ENCODE measurements at places on chromosomes 12 and 14.

DNA sequence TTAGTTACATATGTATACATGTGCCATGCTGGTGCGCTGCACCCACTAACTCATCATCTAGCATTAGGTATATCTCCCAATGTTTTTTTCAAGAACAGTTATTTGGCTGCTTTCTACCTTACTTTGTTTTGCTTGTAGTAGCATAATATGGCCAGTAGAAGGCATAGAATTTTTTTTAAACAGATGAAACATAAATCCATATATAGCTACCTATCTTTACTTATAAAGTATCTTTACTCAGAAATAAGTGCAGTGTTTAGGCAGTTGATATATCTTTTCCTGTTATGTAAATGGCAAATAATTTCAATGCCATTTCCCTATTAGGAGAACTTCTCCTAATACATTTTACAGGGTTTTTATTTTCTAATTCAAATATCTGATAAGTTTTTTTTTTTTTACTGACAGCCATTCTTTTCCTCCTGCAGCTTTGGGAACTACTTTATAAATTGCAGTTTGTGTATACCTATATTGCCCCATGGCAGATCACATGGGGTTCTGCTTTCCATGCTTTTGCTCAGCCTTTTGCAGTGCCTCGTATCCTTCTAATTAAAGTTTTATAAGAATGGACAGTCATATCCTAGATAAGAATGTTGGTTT is 143.1 kb downstream of the PCNX1 start:
- peak; percentile 44 for DNase-seq

- DNase-seq = no peak
These were observed 34.9 kb downstream of the HCAR2 start for GRCh38 chr12:122668268-122668667.

DNA sequence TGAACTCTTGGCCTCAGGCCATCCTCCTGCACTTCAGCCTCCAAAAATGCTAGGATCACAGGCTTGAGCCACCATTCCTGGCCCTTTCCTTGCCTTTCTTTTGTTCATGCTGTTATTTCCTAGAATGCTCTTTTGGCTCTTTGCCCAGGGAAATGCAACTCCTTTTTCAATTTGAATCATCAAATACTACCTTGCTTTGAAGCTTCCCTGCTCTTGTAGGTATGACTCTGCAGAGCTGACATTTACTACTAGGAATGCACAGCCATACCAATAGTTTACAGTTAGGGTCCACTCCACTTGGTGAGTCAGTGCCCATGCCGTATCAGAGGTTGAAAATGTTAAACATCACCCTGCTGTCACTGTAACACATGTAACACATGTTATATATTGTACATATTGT is 107.0 kb upstream of the CRY1 start:
- DNase-seq = peak; percentile 18

DNA sequence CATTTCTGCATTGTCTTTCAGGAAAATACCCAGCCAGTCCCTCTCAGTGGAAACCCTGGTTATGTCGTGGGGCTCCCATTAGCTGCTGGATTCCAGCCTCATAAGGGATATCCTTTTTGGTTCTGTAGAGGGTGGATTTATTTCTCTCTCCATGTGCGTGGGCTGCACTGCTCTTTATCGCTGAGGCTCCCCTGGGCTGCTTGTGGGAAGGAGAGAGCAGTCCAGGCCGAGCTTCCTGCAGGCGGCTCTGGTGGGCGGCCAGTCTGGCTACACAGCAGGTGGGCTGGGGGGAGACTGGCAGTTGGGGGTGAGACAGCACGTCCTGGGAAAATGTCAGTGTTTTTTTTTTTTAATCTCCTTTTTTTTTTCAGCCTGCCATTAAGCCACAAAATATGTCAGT is 27.6 kb downstream of the TCTN1 start:
- no peak for DNase-seq

DNA sequence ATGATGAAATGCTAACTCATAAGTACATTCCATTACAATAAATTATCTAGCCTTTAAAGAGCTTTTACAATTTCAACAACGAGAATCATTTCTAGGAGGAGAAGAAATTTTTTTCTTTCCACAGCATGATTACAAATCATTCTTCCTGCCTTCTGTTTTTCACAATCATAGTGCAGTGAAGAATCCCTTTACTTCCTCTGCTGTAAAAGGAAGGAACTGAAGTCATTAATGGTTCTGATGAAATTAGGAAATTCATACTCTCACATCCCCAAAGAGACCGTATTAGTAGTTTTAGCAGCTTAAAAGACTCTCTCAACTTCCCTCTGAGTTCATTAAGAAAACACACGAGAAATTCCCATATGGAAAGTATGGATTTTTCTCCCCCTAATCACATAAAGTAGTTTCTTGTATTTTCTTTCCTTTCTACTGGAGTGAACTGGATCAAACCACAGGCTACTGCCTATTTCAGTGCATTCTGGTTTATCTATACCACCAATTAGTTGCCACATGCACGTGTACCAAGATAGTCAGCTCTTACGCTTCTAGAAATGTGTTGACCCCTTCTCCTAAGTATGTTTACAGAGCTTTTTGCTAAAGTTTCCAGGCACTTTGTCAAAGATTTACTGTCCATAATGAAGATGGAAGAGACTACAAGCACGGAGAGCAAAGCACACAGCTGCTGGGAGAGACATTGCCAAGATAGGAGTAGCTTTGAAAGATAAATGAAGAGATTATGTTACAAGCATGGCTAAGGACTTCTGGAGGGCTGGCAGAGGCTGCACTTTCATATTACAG is 58.9 kb upstream of the KITLG start:
- DNase-seq = no peak

GRCh38 chr12:102376181-102376747 is 104.1 kb downstream of the IGF1 start:
- no peak for DNase-seq

- peak; percentile 86 for DNase-seq
These were observed 107.3 kb downstream of the ZFP36L1 start for GRCh38 chr14:68685419-68686204.

DNA sequence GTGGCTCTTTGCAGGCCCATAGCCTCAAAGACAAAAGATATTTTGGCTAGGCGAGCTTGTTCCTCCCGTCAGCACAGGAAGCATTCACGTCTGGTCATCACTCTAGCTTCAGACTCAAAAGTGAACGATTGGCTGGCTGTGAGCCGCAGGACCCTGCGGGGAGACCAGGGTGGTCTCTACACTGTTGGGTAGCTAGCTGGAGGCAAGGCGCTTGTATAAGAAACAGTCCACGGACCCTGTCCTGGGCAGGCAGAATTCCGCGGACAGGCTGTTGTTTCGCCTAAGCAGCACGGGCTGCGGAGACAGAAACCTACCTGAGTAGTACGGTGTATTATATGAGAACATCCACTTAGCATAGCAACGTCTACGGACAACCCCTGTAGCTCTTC is 29.6 kb downstream of the WBP11 start:
- no peak for DNase-seq

- peak; percentile 31 for DNase-seq
These were observed 101.2 kb upstream of the EGLN3 start for GRCh38 chr14:34051966-34052657.

GRCh38 chr14:89110110-89110509 is 285.7 kb downstream of the TTC8 start:
- no peak for DNase-seq

- peak; percentile 65 for DNase-seq
These were observed 19.1 kb upstream of the DHRS7 start for GRCh38 chr14:60184146-60184904.

- no peak for DNase-seq
These were observed 32.1 kb downstream of the NCKAP5L start for GRCh38 chr12:49796155-49796554.
